ENCODE measurements at places on chromosomes 12 and 14.

DNA sequence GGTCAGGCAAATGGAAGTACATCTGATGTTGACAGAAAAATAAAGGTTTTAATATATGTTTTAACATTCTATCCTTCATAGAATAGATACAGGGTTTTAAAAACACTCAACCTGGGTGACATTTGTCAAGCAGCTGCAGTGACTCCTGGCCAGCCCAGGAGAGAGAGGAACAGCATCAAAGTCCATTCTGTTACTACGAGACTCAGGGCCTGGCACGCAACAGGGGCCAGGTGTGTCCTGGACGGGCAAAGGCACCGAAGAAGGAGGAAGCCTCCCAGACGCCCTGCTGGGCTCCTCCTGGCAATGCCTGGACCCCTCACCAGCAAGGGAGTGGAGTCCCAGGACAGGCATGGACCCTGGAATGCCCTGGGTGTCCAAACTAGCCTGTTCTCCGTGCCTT is 22.1 kb downstream of the LRCOL1 start:
- no peak for DNase-seq

DNA sequence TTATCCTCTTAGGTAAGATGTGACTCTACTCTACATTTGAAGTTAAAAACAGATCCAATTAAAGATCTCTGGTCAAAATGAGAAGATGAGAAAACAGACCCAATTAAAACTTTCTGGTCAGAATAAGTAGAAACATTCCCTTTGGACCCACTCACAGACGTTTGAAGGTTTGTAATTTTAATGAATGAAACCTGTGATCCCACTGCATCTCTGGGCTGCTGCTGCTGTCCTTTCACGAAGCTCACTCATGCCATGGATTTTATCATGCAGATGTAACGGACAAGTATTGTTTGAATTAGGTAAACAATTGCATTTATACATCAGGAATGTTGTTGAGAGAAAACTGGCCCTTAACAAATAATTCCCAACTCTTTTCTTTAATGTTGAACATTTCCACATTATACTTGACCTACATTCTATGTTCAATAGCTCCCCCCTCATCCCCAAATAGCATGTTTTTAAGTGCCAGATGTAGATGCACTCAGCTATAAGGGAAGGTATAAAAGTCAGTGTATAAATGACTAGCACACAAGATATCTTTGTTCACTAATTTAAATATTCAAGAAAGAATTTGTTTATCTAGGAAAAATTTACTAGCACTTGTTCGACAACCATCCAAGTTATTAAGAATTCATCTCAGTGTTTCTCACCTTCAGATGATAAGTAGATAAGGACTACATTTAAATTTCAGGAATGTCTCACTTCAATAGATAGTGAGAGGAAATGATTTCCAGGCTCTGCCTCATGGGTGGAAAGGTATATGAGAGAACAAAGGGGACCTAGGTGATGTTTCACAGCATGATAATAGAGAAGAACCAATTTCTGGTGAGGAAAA is 202.3 kb upstream of the LMNTD1 start:
- no peak for DNase-seq

- no peak for DNase-seq
Measured at GRCh38 chr14:38120109-38120508, 87.6 kb upstream of the SSTR1 start.

- no peak for DNase-seq
Measured at GRCh38 chr14:72849222-72849621, 44.7 kb downstream of the DPF3 start.

DNA sequence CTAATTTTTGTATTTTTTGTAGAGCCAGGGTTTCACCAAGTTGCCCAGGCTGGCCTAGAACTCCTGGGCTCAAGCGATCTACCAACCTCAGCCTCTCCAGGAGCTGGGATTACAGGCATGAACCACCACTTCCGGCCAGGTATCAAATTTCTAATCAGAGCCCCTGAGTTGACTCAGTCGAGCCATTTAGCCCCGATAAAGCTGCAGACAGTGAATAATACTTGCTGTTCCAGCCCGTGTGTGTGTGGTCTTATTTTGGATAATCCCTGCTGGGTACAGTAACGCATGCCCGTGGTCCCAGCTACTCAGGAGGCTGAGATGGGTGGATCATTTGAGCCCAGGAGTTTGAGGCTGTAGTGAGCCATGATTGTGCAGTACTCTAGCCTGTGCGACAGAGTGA is 57.0 kb downstream of the TEAD4 start:
- no peak for DNase-seq

GRCh38 chr14:75559451-75560222 is 18.8 kb upstream of the FLVCR2 start:
- DNase-seq: peak; percentile 23

- DNase-seq: no peak
Measured at GRCh38 chr12:21788089-21788983, 13.8 kb upstream of the KCNJ8 start.

DNA sequence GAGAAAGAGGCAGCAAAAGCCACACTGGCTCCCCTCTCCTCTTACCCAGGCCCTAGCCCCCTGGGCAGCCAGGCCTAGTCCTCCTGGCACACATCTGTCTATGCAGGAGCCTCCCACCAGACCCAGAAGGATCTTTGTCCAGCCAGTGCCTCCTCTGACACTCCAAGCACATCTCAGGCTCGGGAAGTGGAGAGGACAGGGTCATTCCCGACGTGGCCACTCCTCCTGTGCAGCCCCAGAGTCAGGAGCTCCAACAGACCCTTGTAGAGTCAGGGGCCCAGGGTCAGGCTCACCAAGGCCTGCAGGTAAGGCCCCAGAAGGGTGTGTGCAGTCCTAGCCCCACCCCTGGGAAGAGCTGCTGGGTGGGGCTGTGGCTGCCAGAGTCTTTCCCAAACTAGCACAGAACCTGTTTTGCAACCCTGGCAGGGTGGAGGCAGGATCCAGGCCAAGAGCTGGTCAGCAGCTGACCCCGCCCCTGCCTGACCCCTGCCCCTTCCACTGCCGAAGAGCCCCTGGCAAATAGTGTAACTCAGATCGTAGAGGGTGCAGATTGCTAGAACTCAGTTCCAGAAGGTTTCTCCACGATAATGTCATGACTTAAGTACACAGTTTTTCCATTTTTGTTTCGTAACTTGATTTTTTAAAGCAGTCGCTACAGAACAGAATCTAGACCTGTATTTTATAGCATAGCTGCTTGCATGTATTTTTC is 26.6 kb upstream of the PNMA1 start:
- DNase-seq: no peak

Data from AG09309 (cell line).